ENCODE measurements at places on chromosomes 13 and 19.

DNA sequence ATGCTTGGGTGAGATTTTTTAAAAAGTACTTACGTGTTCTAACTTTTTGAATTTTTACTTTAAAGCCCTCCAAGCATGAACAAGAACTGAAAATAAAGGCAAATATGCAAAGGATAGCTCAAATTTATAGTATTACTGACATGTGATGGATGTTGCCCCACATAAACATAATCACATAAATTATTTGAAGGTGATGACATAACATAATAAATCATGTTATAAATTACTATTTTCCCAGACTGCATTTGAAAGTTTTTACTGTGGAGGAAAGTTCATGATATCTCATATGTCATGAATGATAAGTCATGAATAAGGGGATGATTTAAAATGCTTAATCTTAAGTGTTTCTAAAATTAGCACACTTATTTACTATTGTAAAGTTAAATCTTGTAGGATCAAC is 705.7 kb upstream of the SLITRK1 start:
- no peak for DNase-seq

DNA sequence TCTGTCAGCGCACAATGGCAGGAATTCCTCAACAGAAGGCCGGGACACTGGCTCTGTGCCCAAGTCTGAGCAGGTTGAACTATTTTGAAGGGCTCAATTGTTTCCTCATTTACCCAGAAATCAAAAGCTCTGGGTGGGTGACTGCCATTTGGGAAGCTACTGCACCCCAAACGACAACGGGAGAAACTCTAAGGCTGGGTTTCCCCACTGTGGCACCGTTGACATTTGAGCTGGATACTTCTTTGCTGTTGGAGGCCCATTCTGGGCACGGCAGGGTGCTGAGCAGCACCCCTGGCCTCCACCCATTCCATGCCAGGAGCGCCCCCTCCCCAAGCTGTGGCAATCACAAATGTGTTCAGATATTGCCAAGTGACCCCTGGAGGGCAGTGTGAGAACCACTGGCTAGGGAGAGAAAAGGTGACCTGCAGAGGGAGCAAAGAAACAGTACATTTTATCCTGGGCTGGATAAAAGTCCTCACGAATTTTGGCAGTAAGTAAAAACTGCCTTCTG is 62.5 kb downstream of the RFX2 start:
- peak; percentile 65 for DNase-seq

GRCh38 chr19:34124828-34125227 is 47.5 kb upstream of the LSM14A start:
- DNase-seq = no peak

- DNase-seq = no peak
These were observed 59.8 kb downstream of the SPACA7 start for GRCh38 chr13:112435973-112436372.

GRCh38 chr13:92297971-92298942 is 899.8 kb downstream of the GPC5 start:
- DNase-seq = no peak

DNA sequence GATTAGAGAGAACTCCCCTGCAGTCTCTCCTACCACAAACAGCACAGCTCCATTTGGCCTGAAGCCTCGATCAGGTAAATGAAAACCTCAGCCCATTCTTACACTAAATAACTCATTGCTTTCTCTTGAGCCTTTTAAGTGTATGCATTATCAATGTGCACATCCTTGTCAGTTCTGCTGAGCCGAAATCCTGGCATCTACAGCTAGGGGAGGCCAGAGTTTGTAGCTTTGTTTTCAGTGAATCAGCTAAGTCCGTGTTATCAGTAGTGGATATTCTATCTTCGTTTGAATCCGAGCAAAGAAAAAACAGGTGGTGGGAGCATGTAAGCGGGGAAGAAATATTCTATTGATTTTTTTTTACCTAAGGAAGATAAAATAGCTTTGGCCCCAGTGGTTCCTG is 84.4 kb downstream of the ESD start:
- no peak for DNase-seq

- DNase-seq = no peak
These were observed 25.6 kb downstream of the EPS15L1 start for GRCh38 chr19:16446108-16446723.

DNA sequence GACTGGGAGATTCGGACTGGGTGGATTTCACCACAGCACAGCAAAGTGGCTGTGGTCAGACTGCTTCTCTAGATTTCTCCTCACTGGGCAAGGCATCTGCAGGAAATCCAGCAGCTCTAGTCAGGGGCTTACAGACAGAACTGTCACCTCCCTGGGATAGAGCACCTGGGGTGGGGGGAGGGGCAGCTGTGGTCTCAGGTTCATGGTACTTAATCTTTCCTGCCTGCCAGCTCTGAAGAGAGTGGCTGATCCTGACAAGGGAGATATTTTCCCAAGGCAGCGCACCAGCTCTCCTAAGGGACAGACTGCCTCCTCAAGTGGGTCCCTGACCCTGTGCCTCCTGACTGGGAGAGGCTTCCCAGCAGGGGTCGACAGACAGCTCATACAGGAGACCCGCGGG is 212.8 kb upstream of the KLF12 start:
- DNase-seq = no peak

- no peak for DNase-seq
These were observed 270.3 kb downstream of the MZT1 start for GRCh38 chr13:72457151-72457550.

DNA sequence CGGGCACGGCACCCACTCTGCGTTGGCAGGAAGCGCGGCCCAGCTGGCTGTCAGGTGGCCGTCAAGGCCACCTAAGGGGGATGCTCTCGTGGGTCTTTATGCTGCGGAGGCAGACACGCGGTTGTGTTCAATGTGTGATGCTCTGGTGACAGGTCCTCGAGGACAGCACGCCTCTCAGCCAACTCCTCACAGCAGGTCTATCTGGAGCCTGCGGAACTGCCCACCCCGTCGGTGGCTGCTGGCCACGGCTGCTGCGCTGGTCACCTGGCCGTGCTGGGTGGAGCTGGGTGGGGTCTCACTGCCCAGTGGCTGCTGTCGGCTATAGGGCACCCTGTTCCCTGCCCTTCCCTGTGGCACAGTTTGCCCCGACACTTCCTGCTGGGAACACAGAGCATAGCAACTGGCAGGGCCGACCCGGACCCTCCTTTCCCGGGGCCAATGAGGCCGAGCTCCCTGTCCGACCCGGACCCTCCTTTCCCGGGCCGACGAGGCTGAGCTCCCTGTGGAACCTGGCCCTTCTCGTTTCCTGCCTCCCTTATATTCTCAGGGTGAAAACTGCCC is 14.3 kb upstream of the F7 start:
- no peak for DNase-seq

GRCh38 chr13:107516517-107516916 is 698.8 kb downstream of the LIG4 start:
- no peak for DNase-seq

DNA sequence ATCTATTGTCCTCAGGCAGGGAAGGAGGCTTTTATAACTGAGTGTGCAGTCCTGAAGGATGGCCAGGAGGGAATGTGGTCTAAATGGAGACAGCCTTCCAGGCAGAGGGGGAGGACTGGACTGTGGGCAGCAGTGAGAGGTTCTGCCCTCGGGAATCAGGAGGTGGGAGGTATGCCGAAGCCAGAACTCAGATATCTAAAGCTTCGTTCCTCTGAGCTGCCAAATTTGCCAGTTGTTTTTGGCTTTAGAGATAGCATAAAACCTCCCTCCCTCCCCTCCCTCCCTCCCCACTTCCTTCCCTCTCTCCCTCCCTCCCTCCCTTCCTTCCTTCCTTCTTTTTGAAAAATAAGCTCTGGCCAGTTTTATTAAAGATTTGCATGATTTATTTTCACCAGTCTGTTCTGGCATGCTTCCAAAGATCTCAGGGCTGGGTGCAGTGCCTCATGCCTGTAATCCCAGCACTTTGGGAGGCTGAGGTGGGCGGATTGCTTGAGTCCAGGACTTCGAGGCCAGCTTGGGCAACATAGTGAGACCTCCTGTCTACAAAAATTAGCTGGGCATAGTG is 2.4 kb downstream of the MEDAG start:
- DNase-seq = peak; percentile 34

DNA sequence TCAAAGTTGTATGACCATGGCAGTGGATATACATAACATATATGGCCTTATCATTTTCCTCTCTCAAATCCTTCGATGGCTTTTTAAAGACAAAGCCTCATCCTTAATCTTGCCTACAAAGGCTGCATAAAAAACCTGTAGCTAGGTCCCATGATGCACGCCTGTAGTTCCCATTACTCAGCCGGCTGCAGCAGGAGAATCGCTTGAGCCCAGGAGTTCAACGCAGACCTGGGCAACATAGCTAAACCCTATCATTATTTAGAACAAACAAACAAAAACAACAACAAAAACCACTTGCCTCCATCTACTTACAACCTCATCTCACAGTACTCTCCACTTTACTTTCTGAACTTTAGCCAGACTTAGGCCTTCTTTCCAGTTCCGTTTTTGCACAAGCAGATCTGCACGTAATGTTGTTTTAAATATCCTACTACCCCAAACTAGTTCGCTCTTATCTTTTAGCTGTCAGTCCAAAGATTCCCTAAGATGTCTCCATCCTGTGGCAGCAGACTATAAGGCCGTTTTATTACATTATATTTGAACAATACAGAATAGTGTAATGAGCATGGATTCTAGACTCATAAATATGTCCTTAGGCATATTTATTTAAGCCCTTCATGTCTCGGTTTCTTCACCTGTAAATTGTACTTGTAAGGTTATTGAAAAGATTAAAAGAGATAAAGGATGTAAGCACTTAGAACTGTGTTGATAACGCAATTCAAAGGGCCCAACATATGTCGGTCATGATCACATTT is 969 bp upstream of the POMP start:
- DNase-seq = peak; percentile 17

DNA sequence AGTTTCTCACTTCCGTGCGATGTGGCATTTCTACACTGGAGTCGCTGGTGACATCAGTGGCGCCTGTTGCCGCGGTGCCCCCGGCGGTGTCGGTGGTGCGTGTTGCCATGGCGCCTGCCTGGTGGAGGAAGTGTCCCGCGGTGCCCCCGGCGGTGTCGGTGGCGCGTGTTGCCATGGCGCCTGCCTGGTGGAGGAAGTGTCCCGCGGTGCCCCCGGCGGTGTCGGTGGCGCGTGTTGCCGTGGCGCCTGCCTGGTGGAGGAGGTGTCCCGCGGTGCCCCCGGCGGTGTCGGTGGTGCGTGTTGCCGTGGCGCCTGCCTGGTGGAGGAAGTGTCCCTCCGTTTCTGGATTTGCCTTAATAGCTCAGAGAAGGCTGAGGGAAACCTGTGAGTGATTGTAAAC is 127.6 kb downstream of the KDM4B start:
- DNase-seq = no peak

Data from hepatic stellate cell (primary cell).